T-helper 17 cell (primary cell): ENCODE measurements at places on chromosomes 3 and 15. TPM values are rescaled to one million over a fixed set of nuclear protein-coding genes. Genes with fewer than 3 reads are reported as not detected.

- no peak for DNase-seq
These were observed 52.3 kb upstream of the PIAS1 start for GRCh38 chr15:68001811-68002210.

- DNase-seq: no peak
These were observed 1.5 kb downstream of the CHST14 start for GRCh38 chr15:40472171-40472727.

DNA sequence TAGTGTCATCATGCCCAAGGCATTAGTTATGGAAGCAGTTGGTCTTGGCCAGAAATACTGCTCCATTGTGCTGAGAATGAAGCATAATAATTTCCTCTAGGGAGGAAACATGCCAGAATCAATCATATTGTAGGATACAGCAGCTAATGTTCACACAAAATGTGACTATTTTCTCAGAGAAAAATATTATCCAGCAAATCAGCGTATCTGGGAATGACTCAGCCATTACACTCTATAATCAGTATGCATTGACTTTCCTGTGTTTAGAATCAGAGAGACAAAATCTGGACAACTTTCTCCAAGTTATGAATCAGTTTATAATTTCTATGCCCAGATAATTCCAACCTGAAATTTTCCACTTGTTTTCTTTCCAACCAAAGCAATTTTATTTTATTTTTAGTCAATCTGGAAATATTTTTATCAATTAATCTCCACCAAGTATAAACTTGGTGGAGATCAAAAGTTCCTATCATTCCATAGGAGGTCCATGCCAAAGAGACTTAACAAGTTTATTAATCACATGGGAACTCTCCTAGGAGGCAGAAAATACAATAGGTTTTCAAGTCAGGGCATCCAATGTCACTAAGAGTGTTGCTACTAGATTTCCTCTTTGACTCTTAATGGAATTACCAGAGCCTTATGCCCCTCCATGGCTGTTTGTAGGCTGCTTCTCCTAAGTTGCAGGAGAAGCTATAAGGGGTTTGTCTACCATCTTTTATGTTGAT lies 36.4 kb downstream of the SUCNR1 start:
- no peak for DNase-seq

- DNase-seq: no peak
These were observed 390.7 kb downstream of the PDCD6IP start for GRCh38 chr3:34189133-34189532.

- DNase-seq: no peak
These were observed 31.5 kb downstream of the RASGRF1 start for GRCh38 chr15:79059081-79059572.

DNA sequence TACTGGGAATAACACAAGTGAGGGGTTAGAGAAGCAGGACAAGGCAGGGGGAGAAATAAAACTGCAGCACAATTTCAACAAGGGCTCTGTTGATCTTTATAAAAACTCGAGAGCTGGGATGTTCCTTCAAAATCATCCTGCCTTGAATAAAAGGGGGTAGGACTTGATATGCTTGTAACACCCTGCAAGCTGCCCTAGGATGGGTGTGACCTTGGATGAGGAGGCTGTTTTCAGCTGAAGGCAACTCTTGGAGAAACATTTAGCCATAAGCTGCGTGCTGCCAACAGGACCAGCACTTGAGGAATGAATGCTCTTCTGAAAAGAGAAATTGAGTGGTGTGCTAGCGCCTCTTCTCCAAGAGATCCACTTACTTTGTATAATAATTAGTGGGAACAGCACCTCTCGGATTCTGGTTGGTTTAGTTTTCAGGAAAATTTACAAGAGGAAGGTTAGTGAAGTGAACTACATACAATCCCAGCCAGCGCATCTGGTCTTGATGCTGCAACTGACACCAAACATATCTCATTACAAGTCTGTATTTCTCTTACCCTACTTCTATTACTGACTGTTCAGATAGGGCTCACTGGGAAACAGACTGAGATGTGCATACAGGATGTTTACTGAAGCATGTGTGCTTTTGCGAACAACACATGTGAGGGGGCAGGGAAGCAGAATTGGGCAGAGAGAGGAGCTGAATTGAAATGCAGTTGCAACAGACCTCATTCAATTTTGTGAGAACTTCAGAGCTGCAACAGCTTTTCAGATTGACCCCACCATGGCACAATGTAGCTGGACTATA lies 643.0 kb upstream of the GOLIM4 start:
- DNase-seq: no peak

DNA sequence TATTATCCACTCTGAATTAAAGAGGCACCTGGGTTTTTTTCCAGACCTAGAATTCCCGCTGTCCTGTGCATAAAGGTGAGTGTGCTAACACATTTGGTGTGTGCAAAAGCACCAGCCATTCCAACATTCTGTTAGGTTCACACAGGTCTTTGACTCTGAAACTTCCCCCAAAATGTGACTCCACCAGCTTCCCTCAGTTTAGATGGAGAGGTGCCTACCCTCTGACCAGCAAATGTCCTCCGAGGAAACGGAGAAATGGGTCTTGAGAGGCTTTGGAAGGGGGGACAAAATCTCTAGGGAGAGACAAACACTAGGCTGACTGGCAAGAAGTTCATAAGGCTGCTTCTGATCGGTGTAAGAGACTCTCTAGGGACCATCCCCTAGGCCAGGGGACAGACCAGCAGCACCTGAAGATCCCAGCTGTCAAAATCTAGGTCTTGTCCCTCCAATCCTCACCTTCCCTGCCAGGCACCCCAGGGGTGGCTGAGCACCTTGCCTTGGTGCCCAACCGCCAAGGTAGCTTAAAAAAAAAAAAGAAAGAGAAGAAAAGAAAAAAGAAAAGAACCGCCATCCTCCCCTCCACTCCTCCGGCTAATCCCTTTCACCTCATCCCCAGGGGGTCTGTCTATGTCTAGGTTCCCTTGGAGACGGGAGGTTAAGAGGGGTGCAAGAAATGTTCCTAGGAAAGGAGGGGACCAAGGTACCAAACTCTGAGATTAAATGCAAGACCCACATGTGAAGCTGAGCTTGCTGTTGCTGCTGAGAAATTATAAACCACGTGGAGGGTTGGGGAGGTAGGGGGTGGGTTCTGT lies 2.0 kb upstream of the MECOM start:
- no peak for DNase-seq

DNA sequence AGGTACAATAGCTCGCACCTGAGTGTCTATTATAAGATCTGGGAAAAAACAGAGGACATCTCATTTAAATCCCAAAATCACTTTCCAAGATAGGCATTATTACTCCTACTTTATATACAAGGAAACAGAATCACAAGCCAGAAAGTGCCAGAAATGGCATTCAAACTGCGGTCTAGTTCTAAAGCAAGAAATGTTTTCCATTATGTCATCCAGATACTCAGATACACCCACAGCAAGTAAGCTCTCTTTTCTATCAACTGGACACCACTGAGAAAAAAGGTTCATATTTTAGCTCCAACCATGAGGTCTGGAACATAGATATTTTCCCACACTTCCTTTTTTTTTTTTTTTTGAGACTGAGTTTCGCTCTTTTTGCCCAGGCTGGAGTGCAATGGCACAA lies 8.1 kb downstream of the SLC33A1 start:
- no peak for DNase-seq

The LAMB2 gene
- total RNA-seq: 3.3 TPM

- no peak for DNase-seq
These were observed 24.9 kb upstream of the THRB start for GRCh38 chr3:24519368-24520100.

DNA sequence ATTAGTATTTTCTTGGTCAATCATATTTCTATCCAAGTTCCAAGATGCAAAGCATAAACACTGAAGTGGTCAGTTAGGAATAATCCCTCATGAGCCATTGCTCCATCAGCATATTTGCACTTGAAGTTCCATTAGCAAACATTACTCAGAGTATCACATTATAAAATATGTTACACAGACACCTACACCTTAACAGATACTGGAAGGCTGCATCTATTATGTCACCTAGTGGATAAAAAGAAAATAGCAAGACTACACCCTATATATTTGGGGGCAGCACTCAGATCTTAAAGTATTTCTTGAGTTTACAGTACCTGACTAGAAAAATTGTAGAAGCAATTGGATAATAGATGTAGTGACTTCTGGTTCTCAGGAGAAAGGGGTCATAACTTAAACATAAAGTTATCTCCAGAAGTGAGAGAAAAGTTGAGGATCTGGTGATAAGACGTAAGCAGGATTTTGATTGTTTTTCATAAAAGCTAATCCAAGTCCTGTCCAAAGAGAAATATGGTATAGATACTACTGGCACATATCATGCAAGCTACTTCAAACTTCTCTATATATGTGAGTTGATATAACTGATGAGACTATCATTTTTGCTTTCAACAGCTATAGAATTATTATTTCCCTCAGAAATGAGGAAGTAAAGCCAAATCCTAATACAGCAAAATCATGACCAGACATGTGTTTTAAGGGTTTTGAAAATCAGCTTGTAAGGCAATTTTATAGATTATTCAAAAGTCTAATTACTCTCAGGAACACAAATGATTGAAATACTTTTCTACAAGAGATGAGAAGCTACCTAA lies 422.2 kb downstream of the GBE1 start:
- no peak for DNase-seq
